ENCODE measurements at places on chromosomes 3 and 15. TPM values are rescaled to one million over a fixed set of nuclear protein-coding genes. Genes with fewer than 3 reads are reported as not detected.

Gene ACP3
- total RNA-seq, result 3.7 TPM

Gene RASL12
- 18.6 TPM for total RNA-seq

Gene SHC4
- 4.3 TPM for total RNA-seq

Gene NLGN1
- 74.2 TPM for total RNA-seq

Gene GATA2
- total RNA-seq, result 3.1 TPM

Gene P3H2
- total RNA-seq, result 46.3 TPM

Gene ATOSA
- total RNA-seq, result 117 TPM

Gene ILDR1
- total RNA-seq, result 0.99 TPM

Gene IGDCC3
- total RNA-seq, result 5.4 TPM

Gene SCN5A
- total RNA-seq, result 3.0 TPM

Gene PRTG
- total RNA-seq, result 34.4 TPM

Gene RNU6-1
- total RNA-seq, result not detected

Gene KY
- total RNA-seq, result 13.8 TPM

Gene AGBL1
- total RNA-seq, result 3.7 TPM

Gene CATSPER2
- 5.7 TPM for total RNA-seq

Gene GXYLT2
- 33.9 TPM for total RNA-seq

Gene CCDC13
- 9.3 TPM for total RNA-seq

Gene HHLA2
- total RNA-seq, result not detected

Gene IFRD2
- total RNA-seq, result 19.8 TPM

Gene PHLDB2
- 41.3 TPM for total RNA-seq

Gene FANCD2OS
- not detected for total RNA-seq

Gene CKMT1B
- 6.7 TPM for total RNA-seq

Gene CYP1A2
- not detected for total RNA-seq

Gene NAALADL2
- total RNA-seq, result 43.9 TPM

Gene ITIH1
- total RNA-seq, result not detected

Gene CHST2
- 43.7 TPM for total RNA-seq

Gene SLC12A1
- total RNA-seq, result 2.1 TPM

Measured in camera-type eye (tissue), 1 donor.